T-cell (primary cell): ENCODE measurements at places on chromosomes 5 and 9.

- no peak for DNase-seq
Measured at GRCh38 chr9:101388507-101388993, 3.7 kb upstream of the BAAT start.

DNA sequence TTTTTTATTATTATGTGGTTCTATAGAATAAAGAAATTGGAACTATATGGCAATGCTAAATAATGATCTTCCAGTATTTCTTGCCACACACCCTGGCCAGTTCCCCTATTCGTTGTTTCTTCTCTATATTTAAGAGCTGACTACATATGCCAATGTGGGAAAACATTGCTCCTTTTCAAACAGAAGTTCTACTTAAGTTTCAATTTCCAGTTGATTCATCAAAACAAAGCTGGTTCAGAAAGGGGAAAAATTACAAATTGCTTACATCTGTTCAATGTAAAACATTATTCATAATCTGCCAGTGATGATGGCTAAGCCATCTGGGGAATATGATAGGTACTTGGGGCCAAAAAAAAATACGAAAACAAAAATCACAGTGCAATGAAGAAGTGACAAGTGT lies 76.9 kb downstream of the ST8SIA4 start:
- DNase-seq: no peak

DNA sequence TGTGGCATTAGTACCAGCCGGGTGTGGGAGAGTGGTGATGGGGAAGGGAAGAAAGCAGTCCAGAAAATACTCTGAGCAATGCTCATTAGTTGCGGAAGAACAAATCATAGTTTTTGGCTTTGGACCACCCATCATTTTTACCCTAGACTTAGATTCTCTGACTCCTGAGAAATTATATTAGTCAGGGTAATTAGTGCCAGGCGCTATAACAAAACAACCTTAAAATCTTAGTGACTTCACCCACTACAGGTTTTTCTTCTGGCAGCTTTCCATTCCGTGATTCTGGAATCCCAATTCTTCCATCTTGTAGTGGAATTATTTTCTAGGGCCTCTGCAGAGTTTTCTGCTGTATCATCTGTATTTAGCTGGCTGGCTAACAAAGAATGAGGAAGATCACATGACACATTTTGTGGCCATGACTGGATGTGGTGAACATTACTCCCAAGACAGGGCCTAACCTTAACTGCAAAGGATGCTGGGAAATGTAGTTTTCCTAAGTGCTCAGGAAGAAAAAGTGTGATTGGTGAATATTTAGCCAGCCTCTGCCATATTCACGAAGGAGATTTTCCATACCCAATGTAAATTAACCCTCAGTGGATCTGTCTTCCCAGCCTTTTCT lies 373.0 kb upstream of the MEF2C start:
- DNase-seq: no peak

- no peak for DNase-seq
Measured at GRCh38 chr5:123264394-123264793, 158.8 kb downstream of the CEP120 start.

- DNase-seq: no peak
Measured at GRCh38 chr5:171562822-171563221, 143.4 kb downstream of the FGF18 start.

DNA sequence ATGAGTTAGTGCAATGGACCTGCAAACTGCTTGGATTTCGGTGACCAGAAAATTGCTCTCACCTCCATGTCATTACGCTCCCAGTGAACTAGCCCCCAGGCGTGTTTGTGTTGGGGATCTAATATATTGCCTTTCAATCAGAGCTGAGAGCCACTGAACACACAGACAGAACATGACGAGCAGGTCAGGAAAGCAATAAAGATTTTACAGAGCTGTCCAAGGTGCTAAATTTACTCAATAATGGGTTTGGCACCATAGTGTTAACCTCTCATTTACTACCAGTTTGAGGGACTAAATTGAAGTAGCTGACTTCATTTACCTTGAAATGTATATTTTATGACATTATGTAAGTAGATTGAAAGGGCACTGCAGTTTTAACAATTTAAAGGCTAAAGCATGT lies 383.0 kb downstream of the EBF1 start:
- DNase-seq: no peak

- DNase-seq: no peak
Measured at GRCh38 chr5:5132234-5132633, 7.9 kb upstream of the ADAMTS16 start.

DNA sequence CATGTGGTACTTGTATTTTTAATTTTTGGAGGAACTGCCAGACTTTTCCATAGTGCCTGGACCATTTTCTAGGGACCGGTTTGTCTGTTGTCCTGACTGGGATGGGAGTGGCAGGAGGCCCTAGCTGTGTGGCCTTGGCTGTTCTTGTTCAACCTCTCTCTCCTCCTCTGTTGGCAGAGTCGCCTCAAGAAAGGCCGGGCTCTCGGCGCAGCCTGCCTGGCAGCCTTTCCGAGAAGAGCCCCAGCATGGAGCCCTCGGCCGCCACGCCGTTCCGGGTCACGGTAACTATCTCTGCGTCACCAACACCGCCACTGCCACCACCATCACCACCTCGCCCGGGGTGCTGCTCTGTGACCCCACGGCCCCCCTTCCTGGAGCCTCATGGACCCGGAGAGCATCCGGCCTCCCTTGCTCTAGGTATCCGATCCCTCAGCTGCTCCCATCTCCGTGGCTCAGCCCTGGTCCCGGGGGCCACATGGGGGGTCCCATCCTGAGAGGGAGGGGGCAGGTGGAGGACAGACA lies 27.1 kb downstream of the DAB2IP start:
- no peak for DNase-seq

DNA sequence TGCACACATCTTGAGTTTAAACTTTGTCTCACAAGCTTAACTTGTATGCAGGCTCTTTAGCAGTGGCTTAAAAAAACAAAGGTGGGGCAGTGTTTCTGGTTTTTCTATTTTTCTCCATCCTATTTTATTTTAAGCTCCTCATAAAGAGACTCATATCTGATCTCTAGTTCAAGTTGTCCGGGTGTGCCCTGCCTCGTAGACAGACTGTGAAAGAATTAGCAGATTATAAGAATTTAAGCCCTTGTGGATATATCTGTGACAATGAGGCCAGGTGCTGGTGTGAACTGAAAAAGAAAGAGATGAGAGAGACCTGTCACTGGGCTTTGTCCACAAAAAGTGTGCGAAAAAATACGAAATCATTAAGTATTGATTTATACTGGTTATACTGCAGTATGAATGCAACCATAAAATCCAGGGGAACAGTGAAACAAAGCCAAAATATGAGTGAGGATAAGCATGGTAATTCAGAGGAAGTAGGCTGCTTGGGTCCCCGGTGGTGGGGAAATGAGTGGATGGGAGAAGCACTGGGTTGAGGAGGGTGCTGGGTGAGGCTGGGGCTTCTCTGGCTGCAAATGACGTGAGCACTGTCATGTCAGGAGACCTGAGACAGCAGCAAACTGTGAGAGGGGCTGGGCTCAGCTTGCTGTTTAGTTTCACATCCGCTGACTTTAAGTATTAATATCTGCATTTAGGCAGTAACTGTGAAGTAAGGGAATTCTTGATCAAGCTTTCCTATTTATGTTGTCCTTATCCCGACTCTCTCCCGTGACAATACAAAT lies 179.7 kb upstream of the ANKRD55 start:
- DNase-seq: peak; percentile 3

GRCh38 chr9:132167192-132167591 lies 5.3 kb downstream of the NTNG2 start:
- DNase-seq: no peak

DNA sequence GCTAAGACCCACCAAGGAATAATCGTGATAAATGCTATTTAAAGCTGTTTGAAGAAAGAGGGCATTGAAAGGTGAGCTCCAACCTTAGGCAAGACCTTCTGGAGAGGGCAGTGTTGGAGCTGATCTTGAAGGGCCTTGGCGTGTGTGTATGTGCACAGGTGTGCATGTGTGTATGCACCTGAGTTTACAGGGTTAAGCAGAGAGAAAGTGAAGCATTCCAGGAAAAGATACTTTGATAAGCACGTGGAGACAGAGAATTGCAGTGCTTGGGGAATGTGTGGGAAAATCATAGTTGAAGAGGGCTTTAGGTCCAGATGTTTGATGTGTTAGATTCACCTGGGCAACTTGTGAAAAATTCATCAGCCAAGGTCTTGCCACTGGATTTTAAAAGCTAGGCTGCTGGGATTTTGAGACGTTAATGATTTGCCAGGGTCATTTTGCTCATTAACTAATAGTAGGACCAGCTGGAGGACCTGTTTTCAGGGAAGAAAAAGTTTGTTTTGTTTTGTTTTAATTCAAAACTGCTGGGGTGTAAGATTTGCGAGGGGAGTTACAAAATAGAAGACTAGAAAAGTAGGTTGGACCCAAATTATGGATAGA lies 78.3 kb upstream of the ANKRD55 start:
- DNase-seq: no peak

DNA sequence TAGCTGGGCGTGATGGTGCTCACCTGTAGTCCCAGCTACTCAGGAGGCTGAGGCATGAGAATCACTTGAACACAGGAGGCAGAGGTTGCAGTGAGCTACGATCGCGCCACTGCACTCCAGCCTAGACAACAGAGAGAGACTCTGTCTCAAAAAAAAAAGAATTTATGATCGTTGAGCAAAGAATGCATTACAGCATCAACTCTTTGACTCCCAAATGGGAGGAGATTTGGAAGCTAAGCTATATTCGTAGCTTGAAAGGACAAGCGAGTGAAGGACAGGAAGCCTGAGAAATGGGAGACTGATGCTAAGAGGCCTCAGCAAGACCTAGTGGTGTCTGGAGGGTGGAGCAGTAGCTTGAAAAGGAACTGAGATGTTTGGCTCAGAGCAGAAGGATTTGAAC lies 10.3 kb upstream of the CCIN start:
- DNase-seq: no peak

DNA sequence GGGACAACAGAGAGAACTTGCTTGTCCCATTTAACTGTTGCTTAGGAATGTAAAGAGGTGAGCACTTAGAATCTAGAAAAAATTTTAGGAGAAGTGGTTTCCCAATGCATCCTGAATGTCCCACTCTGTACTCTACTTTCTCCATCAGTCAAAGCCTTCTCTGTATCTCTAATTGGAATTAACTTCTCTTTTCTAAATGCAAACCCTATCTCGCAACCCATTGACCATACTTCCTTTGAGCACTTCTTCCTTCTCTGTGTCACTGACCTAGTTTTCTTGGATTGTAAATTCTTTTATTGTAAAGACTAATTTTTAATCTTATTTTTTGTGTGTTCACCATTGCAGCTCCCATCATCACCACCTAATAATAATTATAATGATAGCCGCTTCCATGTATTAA lies 33.3 kb downstream of the ADRB2 start:
- no peak for DNase-seq

DNA sequence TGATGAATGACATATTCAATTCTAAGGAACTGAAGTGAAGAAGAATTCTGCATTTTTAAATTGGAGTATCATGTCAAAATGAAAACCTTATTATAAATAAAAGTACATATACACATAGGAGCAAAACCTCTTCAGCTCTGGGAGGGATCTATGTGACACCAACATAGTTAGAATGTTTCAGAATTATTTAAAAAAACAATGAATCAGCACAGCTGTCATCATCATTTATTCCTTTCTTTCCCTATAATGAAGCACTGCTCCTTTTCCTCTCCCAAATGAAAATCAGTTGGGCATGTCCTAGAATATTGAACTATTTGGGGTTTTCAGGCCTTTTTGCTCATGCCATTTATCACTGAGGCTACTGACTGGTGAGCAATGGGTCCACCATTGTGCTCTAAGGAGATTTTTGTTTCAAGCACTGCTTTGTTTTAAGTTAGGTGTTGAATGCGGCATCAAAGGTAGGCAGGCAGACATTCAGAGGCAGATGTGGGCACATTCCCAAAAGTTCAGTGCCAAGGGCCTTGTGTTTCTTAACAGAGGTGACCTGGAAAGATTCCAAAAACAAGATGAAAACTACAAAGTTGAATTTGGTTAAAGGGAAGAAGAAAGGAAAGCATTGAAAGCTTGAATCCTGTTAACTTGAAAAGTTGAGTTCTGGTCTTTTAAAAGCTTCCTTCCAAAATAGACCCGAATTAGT lies 126.4 kb upstream of the ADAMTSL1 start:
- DNase-seq: no peak

DNA sequence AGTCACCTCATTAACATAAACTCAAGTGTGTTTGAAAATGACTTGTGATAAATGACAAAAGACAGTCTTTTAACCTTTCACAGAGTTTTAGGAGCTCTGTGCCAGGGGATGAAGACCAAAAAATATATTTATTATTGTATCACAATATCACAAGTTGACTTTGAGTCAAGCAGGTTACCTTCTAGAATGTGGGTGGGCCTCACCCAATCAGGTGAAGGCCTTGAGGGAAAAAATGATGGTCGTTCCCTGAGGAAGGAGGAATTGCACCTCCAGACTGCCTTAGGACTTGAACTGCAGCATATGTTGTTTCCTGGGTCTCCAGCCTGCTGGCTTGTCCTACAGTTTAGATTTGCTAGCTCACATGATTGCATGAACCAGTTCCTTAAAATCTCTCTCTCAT lies 41.6 kb upstream of the PANK3 start:
- no peak for DNase-seq

- DNase-seq: no peak
Measured at GRCh38 chr9:117714282-117714681, 10.1 kb downstream of the TLR4 start.

DNA sequence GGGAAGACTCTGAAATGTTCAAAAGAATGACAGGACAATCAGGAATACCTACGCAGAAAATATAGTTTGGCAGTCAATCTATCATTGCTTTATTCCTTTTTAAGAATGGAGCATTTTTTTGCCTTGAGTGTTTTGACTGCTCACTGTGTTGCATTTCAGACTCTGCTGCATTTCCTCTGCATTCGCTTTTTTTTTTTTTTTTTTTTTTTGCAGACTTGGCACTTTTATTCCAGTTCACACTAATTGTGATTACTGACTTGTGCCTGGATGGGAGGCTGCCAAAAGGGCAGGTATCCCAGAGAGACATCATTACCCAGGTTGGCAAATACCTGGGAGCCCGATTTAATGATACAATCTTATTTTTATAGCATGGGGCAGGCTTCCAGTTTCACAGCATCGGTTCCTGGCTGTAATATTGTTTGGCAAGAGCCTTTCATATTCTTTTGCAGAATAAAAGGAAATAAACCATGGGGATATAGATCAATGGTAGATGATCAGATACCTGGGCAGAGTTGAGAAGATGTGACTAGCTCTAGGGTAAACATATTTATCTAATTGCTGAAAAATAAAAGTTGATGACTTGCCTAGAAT lies 1132.6 kb downstream of the MAT2B start:
- no peak for DNase-seq

- DNase-seq: no peak
Measured at GRCh38 chr5:72599519-72600370, 92.5 kb upstream of the ZNF366 start.

GRCh38 chr9:99385814-99386279 lies 163.8 kb downstream of the SEC61B start:
- no peak for DNase-seq

- no peak for DNase-seq
Measured at GRCh38 chr9:88932766-88933165, 58.5 kb upstream of the S1PR3 start.

- no peak for DNase-seq
Measured at GRCh38 chr5:114782869-114783268, 386.8 kb downstream of the TRIM36 start.

GRCh38 chr5:34900652-34901051 lies 14.7 kb downstream of the RAD1 start:
- DNase-seq: no peak

- no peak for DNase-seq
Measured at GRCh38 chr5:14953075-14953607, 81.6 kb upstream of the ANKH start.
